ENCODE measurements at places on chromosomes 1 and 21. TPM values are rescaled to one million over a fixed set of nuclear protein-coding genes. Genes with fewer than 3 reads are reported as not detected.

GRCh38 chr1:15696956-15697521 is 12.9 kb downstream of the PLEKHM2 start:
- peak overlapping the region; percentile 19 for H3K4me3 ChIP-seq
- DNase-seq, result peak; percentile 56
- peak overlapping the region; percentile 55 for H3K27ac ChIP-seq
- no peaks in the 10 kb centered on the region for H3K27me3 ChIP-seq

DNA sequence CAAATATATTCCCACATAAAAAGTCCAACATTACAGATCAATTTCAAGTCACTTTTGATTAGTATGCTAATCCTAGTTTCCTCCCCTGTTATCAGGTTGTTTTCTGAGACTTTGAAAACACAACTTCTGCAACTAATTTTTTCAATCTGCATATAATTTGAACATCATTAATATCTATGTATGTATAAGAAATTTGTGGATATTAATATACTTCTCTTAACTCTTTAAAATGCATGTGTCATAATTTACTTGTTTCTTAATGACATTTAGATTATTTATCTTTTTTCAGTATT is 48.6 kb downstream of the EXO1 start:
- no peak for DNase-seq
- no peak overlapping the region for H3K27ac ChIP-seq
- H3K27me3 ChIP-seq, result no peaks in the 10 kb centered on the region
- no peak overlapping the region for H3K4me3 ChIP-seq
- no peaks in the 10 kb centered on the region for H3K4me1 ChIP-seq
- no peaks in the 10 kb centered on the region for H3K36me3 ChIP-seq

GRCh38 chr1:202376247-202376646 is 27.7 kb downstream of the PPP1R12B start:
- H3K4me3 ChIP-seq, result no peak overlapping the region
- no peaks in the 10 kb centered on the region for H3K36me3 ChIP-seq

The CRNN gene
- not detected for total RNA-seq

The ELF3 gene
- 74.1 TPM for total RNA-seq
